ENCODE measurements at places on chromosomes 6 and 20.

DNA sequence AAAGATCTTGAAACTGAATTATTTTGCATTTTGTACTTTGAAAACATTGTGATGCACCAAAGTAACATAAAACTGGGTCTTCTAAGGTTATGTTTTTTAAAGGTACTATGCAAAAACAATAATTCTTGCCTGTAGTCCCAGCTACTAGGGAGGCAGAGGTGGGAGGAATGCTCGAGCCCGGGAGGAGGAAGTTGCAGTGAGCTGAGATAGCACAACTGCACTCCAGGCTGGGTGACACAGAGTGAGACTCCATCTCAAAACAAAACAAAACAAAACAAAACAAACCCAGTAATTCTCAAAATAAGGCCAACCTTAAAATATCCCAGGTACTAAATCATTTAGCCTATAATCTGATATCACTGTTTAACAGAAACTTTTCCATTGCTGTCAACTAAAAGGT is 269.6 kb downstream of the KHDC1L start:
- DNase-seq = no peak

DNA sequence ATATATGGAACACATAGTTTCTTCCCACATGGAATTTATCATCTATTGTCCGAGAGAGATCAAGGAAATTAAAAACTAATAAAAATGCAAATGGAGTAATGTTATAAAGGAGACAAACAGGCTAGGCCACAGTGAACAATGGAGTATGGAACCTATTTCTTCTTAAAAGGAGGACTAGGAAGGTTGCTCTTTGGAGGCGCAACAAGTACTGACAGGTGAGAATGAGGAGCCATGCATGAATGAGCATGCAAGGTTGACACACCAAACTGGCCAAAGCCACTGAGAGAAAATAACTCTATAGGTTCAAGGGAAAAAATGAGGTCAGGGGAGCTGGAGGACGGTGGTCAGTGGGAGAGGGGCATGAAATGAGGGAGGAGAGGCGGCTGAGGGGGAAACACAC is 40.9 kb downstream of the PSMB1 start:
- no peak for DNase-seq

DNA sequence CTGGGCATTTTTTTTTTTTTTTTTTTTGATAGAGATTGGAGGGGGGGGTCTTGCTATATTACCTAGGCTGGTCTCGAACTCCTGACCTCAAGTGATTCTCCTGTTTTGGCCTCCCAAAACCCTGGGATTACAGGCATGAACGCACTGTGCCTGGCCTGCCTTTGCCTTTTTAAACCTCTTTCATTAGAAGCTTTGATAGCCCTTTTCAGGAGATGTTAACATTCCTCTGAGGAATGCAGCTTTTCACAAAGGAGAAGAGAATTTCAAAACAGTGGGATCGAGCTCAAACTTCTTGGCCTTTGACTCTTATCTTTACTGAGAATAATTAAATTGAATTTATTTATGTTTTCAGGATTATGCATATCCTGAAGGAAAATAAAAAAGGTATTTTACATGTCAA is 31.3 kb downstream of the SLC26A8 start:
- no peak for DNase-seq

DNA sequence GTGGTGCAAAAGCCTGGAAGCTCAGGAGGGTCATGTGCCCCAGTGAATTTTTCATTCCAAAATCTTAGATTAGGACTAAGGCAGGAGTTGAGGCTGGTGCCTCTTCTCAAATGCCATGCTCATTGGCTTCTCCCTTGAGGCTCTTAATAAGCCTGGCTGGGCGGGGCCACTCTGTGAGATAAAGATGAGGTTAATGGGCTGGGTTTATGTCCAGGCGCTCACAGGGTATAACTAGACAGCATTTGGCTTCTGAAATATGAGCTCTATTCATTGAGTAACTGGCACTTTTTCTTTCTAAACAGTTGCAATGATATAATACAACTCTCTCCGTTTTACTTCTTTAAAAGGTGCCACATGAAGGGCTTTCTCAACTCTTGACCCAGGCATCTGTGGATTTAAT is 156.3 kb downstream of the SCML4 start:
- DNase-seq = no peak

DNA sequence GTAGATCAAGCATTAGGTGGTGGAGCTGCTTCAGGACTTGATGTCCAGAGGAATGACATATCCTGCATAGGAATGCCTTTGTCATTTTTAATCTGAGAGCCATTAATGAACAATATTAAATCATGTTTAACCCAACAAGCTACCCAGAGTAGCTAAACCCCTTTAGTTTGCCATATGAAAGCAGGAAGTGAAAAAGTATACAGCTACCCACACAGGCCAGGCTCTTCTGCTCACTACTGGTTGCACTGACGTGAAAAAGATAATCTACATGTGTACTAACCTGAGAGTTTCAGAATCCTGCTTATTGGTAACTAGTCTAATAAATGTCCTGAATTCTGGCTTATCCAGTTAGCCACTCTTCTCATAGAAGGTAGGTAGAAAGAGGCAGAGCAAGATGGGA is 19.9 kb downstream of the GLYATL3 start:
- DNase-seq = no peak
